Endothelial cell of umbilical vein (primary cell): ENCODE measurements at places on chromosomes 4 and X. TPM values are rescaled to one million over a fixed set of nuclear protein-coding genes. Genes with fewer than 3 reads are reported as not detected.

GABRG1 gene
- polyA plus RNA-seq = not detected in 2 replicates

DNA sequence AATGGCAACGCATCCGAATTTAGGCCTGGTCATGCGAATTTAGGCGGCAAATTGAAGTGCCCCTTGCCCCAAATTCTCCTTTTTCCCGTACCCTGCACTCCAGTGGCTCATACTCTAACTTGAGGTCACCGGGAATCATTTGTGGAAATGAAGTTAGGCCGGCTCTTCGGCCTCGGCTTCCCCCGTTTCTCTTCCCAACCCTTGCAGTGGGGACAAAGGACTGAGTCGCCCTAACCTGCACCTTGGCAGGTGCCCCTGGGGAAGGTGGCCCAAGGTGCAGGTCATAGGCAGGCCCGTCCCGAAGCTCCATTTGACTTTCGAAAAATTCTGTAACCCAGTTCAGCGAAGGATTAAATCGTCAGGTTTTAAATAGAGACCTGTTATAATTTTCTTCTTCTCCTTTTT is 811 bp downstream of the SRD5A3 start:
- H3K4me3 ChIP-seq = peak overlapping the region; percentile 20
- no peak for DNase-seq
- H3K4me1 ChIP-seq = peaks cover 11% of the 10 kb centered on the region
- H3K27me3 ChIP-seq = no peaks in the 10 kb centered on the region
- peak overlapping the region; percentile 69 for H3K27ac ChIP-seq
- H3K36me3 ChIP-seq = no peaks in the 10 kb centered on the region

DNA sequence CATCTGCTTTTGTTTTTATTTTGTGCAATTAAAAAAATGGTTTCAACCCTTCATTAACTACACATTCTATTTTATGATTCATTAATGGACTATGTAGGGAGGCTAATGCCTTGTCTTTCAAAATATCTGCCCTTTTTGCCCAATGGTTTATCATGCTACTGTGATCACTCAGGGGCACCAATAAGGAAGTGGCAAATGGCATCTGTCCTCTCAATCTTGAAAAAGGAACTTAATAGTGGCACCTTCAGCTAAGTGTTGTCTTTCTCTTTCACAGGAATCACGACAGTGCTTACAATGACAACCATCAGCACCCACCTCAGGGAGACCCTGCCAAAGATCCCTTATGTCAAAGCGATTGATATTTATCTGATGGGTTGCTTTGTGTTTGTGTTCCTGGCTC is 57.1 kb downstream of the COMMD8 start:
- no peak overlapping the region for H3K27ac ChIP-seq
- no peak overlapping the region for H3K4me3 ChIP-seq
- H3K4me1 ChIP-seq = no peaks in the 10 kb centered on the region
- DNase-seq = no peak
- H3K27me3 ChIP-seq = peaks cover 10% of the 10 kb centered on the region

DNA sequence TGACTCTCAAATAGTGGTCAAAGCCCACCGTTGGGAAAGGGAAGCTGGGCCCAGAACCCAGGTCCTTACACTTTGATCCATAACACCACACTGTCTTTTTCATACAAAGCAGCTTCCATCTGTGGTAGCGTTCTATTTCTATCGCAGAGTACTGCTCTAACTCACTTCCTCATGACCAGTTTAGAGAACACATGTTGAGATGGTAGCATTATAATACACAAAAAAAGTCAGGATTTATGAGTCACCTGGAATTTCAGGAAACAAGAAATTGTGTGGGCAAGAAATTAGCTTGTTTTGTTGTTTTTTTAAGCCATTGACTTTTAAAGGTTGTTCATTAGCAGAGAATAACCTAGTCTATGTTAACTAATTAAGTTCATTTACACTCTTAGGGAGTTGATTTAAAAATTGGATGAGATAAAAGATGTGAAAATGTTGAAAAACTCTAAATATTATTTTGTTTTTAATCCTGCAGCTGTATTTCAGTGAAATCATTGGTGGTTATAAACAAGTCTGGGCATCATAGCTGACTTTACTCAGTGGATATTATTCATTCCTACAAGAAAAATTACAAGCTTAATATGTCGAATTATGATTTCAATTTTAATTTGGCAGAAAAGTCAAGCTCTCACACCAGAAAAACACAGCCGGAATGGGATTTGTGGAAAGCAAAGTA is 1011.1 kb upstream of the HS3ST1 start:
- H3K27ac ChIP-seq = peak overlapping the region; percentile 38
- peaks cover 5% of the 10 kb centered on the region for H3K4me1 ChIP-seq
- peak; percentile 80 for DNase-seq
- H3K36me3 ChIP-seq = no peaks in the 10 kb centered on the region

LIMCH1 gene
- 10.0 and 14.3 TPM in 2 replicates for polyA plus RNA-seq

- no peaks in the 10 kb centered on the region for H3K4me1 ChIP-seq
- H3K27me3 ChIP-seq = no peaks in the 10 kb centered on the region
- no peak overlapping the region for H3K27ac ChIP-seq
- H3K4me3 ChIP-seq = no peak overlapping the region
- no peak for DNase-seq
Measured at GRCh38 chr4:14018191-14018853, 390.8 kb upstream of the BOD1L1 start.

DSPP gene
- not detected in 2 replicates for polyA plus RNA-seq

NDST4 gene
- not detected in 2 replicates for polyA plus RNA-seq

DNA sequence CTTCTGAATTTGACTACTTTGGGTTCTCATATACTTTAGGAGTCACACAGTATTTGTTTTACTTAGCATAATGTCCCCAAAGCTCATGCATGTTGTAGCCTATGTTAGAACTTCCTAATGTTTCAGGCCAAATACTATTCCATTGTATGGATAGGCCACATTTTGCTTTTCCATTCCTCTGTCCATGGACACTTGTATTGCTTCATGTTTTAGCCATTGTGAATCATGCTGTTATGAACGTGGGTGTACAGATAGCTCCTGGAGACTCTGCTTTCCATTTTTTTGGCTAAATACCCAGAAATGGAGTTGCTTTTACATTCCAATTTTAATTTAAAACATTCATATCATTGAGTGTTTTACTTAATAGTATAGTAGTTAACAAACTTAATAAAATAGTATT is 54.5 kb downstream of the HTT start:
- peaks cover 5% of the 10 kb centered on the region for H3K4me1 ChIP-seq
- no peak for DNase-seq
- peaks cover 26% of the 10 kb centered on the region for H3K36me3 ChIP-seq
- no peaks in the 10 kb centered on the region for H3K27me3 ChIP-seq
- no peak overlapping the region for H3K4me3 ChIP-seq

GRCh38 chr4:163923092-163923491 is 428.6 kb downstream of the TMA16 start:
- no peaks in the 10 kb centered on the region for H3K4me1 ChIP-seq
- H3K27me3 ChIP-seq = no peaks in the 10 kb centered on the region
- H3K27ac ChIP-seq = no peak overlapping the region
- no peak for DNase-seq

DNA sequence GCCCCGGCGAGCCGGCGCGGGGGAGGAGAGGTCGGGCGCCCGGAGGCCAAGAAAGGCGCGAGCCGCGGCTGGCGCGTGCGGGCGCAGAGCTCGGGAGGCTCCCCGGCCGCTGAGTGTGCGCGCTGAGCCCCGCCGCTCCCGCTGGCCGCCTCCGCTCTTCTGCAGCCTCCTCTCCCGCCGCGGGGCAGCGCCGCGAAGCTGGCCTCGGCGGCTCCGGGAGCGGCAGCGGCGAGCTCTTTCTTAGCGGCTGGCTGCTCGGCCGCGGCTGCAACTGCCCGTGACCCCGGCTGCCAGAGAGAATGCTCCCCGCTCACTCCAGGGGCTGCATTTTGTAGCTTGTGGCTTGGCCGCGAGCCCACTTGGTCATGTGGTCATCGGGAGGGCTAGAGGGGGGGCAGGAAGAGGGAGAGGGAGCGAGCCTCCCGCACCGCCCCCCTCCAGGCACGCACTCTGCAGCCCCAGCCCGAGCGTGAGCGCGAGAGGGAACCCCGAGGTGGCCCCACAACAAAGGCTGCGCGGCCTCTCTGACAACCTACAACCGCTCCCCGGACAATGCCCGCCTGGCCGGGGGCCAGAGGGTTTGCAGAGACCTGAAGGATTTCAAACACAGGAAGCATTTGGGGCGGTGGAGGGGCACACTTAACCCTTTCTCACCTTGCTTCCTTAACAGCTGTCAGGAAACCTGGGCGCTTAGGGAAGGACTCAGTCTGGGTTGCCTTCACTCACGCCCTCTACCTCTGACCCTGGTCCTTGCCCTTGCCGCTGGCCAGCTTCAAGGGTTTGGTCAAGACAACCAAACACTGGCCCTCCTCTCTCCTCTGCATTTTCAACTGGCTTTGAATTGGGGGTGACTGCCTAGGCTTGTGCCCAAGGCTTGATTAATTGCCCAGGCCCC is at the start of gene APLN:
TSS of gene APLN (minus strand) at position 305 of the 895 bp plus-strand sequence. CDS start 326 bp downstream, outside the sequence.
- peak within 1 kb of the TSS; percentile 58 for H3K4me3 ChIP-seq
- peaks cover 39% of the 10 kb centered on the region for H3K4me1 ChIP-seq
- peak within 1 kb of the TSS; percentile 69 for H3K27ac ChIP-seq
- DNase-seq = peak; percentile 55
- H3K27me3 ChIP-seq = no peaks in the 10 kb centered on the region
- no peaks in the 10 kb centered on the region for H3K36me3 ChIP-seq

DNA sequence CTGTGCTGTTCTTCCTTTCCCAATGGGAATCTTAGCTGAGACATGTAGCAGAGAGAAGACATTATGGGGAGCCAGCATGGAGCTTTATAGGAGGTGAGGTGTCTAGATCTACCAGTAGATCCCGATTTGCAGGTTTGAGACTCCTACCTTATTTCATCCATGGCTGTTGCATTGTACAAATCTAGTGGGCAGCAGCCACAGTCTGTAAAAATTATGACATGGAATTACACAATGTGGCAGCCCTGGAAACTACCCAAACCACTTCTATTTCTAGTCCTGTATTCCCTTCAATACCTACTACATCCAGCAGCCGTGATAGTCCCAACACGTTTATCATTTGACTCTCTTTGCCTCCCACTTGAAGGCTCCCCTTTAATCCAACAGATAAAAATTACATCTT is 8.1 kb downstream of the ATP7A start:
- H3K36me3 ChIP-seq = no peaks in the 10 kb centered on the region
- no peaks in the 10 kb centered on the region for H3K27me3 ChIP-seq
- no peak for DNase-seq
- H3K4me3 ChIP-seq = no peak overlapping the region
- H3K4me1 ChIP-seq = no peaks in the 10 kb centered on the region

STS gene
- polyA plus RNA-seq = 2.1 TPM in 2 replicates

DNA sequence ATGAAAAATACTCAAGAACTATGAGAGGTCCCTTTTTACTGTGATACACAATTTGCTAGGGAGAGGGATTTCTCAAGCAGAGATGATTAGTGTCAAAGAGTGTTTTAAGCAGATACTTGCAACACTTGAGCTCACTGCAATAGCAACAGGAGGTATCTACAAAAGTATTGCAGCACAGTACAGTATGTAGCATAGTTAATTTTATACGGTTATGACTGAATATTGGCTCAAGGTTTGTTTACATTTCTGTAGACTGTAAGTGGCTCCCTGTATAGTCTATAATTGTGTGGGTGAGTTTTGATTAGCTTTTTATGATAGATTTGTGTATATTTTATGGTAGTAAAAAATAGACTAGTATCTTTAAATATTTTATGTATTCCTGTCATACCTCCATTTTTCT is 1177.2 kb downstream of the TECRL start:
- no peak overlapping the region for H3K4me3 ChIP-seq
- H3K27ac ChIP-seq = no peak overlapping the region
- no peak for DNase-seq
- no peaks in the 10 kb centered on the region for H3K4me1 ChIP-seq
- H3K27me3 ChIP-seq = no peaks in the 10 kb centered on the region

GPR82 gene
- polyA plus RNA-seq = not detected in 2 replicates

HAUS3 gene
- 4.4 and 4.6 TPM in 2 replicates for polyA plus RNA-seq

FAM149A gene
- polyA plus RNA-seq = 0.08 TPM in 2 replicates

DNA sequence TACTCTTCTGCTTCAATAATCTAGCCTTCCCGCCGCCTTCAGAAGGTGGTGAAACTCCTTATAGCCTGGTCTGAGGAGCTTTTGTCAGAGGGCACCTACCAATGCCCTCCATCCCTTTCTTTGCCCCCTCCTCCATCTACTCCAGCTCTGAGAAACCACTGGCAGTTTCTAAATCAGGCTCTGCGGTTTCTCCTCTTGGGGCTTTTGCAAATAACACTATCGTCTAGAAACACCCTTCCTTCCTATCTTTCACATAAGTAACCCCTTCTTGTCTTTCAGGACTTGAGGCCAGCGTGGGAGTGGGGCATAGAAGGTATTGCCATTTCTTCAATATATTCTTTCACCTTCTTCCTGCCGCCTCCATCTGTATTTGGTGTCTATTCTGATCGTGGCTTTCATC is 1.2 kb upstream of the EFHC2 start:
- no peak overlapping the region for H3K4me3 ChIP-seq
- no peaks in the 10 kb centered on the region for H3K36me3 ChIP-seq
- H3K27me3 ChIP-seq = no peaks in the 10 kb centered on the region
- H3K4me1 ChIP-seq = no peaks in the 10 kb centered on the region
- no peak for DNase-seq
- H3K27ac ChIP-seq = no peak overlapping the region

GRCh38 chr4:70958681-70959080 is 34.8 kb upstream of the DCK start:
- no peak overlapping the region for H3K4me3 ChIP-seq
- H3K27me3 ChIP-seq = no peaks in the 10 kb centered on the region
- H3K36me3 ChIP-seq = no peaks in the 10 kb centered on the region
- DNase-seq = no peak
- H3K27ac ChIP-seq = no peak overlapping the region
- H3K4me1 ChIP-seq = no peaks in the 10 kb centered on the region

DNA sequence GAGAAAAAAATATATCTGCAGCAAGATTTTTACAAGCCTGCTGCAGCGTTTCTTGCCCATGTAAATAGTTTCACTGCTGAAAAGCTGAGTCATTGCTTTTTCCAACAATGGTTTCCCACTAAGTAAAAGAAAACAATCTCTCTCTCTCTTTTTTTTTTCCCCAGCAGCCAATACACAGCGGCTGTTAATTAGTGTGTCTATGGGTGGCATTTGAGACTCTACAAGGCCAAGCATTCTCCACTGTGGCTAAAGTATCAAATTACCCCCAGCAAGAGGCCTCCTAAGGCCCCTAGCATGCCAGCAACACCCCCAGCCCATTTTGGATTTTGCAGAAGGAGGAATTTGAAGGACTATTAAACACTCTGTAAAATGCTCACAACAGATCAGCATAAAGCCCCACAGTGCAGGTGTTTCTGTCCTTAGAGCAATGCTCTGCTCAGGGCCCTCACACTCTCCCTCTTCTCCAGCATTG is 837.4 kb downstream of the TRIML1 start:
- no peak for DNase-seq
- no peak overlapping the region for H3K27ac ChIP-seq
- no peak overlapping the region for H3K4me3 ChIP-seq
- no peaks in the 10 kb centered on the region for H3K27me3 ChIP-seq

HSFX2 gene
- 0.11 and 0.86 TPM in 2 replicates for polyA plus RNA-seq

SSX4 gene
- polyA plus RNA-seq = not detected in 2 replicates

- no peak overlapping the region for H3K27ac ChIP-seq
- H3K4me3 ChIP-seq = no peak overlapping the region
- no peaks in the 10 kb centered on the region for H3K27me3 ChIP-seq
- no peak for DNase-seq
- no peaks in the 10 kb centered on the region for H3K36me3 ChIP-seq
- no peaks in the 10 kb centered on the region for H3K4me1 ChIP-seq
Measured at GRCh38 chr4:108036213-108036612, 46.5 kb downstream of the HADH start.

HERC5 gene
- polyA plus RNA-seq = 0.19 and 0.25 TPM in 2 replicates

GRCh38 chrX:42119076-42119475 is 195.7 kb upstream of the CASK start:
- H3K4me1 ChIP-seq = no peaks in the 10 kb centered on the region
- H3K36me3 ChIP-seq = no peaks in the 10 kb centered on the region
- no peak overlapping the region for H3K27ac ChIP-seq
- peak; percentile 1 for DNase-seq
- no peaks in the 10 kb centered on the region for H3K27me3 ChIP-seq
